ENCODE measurements at places on chromosomes 6 and 20.

DNA sequence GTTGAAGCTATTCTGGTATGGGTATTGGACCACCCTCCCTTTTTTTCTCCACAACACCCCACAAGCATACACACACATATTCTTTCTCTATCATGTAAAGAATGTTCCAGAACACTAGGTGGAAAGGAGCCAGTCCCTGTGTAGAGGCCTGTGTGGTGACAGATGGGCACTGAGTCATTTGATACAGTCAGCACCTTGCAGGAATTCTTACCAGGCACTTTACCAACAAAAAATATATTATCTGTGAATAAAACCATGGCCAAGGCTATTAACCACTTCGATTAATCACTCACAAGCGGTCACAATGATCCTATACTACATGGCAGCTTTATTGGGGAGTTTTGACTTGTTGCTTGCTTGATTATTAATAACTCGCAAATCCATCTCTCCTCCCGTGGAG lies 149.5 kb downstream of the BFSP1 start:
- no peak for DNase-seq

DNA sequence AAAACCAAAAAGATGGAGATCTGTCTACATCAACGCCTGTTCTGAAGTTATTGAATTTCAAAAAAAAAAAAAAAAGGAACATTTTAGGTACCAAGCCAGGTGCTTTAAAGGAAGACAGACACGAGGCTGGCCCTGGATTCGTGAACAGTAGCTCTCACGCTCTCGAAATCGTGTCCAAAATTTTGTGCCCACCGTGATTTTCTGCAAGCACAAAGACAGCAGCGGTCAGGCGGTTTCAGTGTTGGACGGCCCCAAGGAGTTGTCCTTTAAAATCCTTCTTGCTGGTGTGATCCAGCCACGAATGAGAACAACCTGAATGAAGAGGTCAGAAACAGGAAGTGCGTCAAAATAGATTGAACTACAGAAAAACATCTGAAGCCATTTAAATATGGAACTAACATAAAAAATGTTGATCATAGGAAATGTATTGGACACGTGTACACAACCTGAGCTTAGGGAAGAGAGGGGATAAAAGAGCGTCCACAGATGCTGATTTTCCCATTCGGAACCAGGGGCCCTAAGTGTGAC lies 78.2 kb downstream of the THBS2 start:
- no peak for DNase-seq

GRCh38 chr20:48770700-48771442 lies 56.9 kb downstream of the PREX1 start:
- no peak for DNase-seq

GRCh38 chr20:64230461-64231145 lies 24.9 kb upstream of the PCMTD2 start:
- no peak for DNase-seq

DNA sequence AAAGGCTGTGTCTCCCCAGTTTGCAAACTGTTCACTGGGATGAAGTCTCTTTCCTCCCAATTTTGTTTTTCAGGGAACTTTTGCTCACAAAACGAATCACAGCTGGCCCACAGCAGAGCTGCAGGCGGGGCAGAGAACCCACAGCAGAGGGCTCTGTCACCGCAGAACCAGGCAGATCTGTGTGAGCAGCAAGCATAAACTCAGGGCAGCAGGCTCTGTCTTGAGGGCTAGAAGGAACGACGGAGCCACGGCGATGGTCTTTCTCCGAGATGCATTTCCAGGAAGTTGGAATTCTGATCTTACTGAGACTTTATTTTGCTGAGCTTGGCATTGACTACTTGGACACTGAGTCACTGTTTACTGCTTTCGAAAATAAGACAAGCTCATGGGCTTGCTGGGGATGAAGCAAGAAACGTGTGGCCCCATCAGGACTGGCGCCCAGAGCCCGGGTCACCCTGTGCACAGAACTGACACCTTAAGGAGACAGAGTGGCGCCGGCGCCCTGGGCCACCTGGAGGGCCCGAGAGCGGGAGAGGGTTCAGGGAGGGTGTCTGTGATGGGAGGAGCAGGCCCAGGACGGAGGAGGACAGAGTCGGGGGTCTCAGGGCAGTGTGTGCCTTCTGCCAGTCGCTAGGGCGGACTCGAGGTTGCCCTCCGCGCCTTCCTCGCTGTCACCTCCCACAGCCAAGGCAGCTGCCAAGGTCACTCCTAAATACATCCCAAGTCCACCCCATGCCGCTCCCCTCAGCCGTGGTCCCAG lies 106.3 kb upstream of the NXT1 start:
- peak; percentile 1 for DNase-seq

- no peak for DNase-seq
Observed at GRCh38 chr6:158860279-158860865, 41.2 kb upstream of the EZR start.

GRCh38 chr20:8320306-8320705 lies 188.2 kb downstream of the PLCB1 start:
- no peak for DNase-seq

DNA sequence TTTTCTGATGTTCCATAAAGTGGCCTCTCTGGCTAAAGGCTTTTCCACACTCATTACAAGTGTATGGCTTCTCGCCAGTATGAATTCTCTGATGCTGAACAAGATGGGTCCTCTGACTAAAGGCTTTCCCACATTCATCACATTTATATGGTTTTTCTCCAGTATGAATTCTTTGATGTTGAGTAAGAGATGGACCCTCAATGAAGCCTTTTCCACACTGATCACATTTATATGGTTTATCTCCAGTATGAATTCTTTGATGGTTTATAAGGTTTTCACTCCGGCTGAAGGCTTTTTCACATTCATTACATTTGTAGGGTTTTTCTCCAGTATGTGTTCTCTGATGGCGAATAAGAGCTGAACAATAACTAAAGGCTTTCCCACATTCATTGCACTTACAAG lies 20.4 kb downstream of the ZNF184 start:
- no peak for DNase-seq

DNA sequence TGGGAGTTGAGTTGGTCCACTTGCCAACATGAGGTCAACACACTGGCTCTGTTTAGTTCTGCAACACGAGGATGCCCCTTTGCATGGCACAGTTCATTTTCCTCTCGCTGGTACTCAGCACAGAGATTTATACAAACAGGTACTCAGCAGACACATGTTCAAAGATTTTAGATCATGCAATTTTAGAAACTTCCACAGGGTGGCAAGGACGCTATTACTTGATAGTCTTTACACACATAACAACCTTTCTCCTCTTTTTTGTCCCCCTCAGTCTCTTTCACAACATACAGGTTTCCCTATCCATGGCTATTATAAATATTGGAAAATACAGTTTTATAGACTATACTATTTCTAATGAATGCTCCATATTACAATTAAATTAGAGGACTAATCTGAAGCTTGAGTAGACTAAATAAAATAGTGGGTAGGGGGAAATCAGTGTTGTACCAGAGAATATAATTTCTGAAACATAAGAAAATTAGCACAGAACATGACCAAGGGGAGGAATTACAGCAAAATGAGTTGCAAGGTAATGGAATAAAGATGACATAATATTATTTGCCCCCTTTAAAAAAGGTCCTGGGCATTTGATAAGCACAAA lies 331.8 kb upstream of the BTBD3 start:
- DNase-seq, result peak; percentile 10

DNA sequence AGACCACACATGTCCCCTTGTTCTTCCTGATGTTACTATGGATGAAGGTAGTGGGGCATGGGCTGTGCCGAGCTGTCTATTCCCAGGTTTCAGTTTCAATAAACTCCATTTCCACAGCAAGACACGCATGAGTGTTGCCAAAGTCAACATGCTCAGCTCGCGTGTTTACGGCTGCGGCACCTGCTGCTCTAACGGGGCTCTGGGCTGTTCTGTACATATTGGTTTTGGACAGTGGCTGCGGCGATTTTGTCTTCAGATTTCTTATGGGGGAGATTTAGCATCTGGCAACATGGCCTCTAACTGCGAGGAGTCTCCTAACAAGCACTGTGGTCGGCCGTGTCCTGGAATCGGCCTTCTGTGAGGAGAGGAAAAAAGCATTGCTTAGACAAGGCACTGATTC lies 58.6 kb downstream of the TMEM242 start:
- DNase-seq, result no peak

DNA sequence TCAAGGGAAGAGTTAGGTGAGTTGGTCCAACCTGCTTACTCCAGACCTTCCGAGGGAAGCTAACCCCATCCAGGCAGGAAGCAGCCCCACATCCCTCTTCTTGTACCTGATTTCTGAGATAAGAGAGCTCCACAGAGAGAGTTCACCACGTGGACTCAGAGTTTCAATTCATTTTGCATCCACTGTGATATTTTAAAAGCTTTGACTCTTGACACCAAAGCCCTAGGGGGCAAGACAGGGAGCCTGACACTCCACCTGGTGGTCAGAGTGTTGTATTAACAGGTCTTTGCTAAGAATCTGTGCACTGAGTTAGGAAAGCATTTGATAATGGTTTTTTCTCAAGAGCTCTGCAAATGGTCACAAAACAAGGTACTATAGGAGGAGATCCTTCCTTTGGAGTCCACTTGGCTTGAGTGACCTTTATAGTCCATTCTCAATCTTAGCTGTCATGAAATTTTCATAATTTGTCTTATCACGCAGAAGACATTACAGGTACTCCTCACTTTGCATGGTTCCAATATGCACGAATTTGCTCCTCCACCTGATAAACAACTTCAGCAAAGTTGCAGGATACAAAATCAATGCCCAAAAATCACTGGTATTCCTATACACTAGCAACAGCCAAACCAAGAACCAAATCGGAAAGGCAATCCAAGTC lies 56.2 kb upstream of the RIPOR2 start:
- DNase-seq, result peak; percentile 58

DNA sequence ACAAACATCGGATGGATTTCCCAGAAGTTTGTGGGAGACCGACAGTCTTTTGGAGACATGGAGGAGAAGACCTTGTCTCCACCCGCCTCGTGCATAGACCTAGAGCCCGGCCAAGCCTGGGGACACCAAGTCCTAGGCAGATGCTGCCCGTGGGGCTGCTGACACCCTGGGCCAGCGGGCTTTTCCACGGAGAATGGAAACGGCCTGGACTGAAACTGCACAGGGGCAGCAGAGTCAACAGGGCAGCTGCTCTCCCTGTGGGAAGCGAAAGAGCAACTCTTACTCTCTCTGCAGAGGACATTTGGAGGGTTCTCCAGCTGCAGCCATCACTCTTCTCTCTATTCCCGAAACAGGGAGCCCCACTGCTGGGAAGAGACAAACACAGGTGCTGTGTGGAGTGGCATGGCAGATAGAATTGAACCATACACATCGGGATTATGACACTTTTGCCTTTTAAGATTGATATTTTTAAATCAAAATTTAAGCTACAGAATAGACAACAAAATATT lies 401.2 kb downstream of the THBS2 start:
- peak; percentile 16 for DNase-seq

DNA sequence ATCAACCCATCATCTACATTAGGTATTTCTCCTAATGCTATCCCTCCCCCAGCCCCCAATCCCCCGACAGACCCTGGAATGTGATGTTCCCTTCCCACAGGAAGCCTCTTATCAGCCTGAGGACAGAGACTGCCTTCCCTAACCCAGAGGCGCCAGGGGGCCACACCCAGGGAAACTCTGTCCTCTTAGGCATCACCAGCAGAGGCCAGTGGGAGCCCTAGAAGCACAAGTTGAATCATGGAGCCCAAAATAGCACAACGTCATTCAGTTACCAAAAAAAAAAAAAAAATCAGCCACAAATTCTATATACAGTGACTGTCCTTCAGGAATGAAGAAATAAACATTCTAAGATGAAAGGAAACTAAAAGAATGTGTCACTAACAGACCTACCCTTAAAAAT lies 625.7 kb downstream of the TFAP2A start:
- peak; percentile 80 for DNase-seq

DNA sequence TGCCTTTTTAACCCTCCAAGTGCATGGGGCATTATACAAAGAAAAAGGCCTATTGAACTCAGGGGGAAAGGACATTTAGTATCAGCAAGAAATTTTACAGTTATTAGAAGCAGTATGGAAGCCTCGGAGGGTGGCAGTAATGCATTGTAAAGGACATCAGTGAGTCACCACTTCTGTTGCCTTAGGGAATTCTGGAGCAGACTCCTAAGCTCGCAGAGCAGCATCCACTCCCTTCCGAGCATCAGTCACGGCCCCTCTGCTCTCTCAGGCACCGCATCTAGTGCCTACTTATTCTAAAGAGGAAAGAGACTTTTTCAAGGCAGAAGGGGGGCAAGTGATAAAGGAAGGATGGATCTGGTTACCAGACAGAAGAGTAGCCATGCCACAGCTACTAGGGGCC lies 296.5 kb downstream of the RNGTT start:
- DNase-seq, result peak; percentile 3

- no peak for DNase-seq
Observed at GRCh38 chr6:136312975-136313374, 23.3 kb upstream of the BCLAF1 start.

DNA sequence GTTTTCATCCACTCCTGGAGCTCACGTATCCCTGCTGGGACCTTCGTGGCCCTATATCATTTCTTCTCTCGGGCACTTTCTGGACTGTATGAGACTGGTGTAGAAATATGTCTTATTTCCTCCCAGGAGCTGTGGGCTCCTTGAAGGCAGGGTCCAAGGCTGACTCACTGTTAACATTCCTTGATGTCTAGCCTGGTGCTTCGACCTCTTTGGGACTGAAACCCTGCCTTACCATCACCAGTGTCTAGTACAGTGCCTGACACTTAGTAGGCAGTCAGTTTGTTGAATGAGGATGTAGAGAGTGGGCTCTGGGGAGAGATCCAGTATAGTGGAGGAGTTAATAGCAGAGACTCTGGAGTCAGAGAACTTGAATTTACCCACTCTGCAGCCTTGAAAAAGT lies 23.6 kb downstream of the POFUT1 start:
- no peak for DNase-seq

Data from EL (cell line).